GM06990 (cell line): ENCODE measurements at places on chromosomes 1 and 21.

DNA sequence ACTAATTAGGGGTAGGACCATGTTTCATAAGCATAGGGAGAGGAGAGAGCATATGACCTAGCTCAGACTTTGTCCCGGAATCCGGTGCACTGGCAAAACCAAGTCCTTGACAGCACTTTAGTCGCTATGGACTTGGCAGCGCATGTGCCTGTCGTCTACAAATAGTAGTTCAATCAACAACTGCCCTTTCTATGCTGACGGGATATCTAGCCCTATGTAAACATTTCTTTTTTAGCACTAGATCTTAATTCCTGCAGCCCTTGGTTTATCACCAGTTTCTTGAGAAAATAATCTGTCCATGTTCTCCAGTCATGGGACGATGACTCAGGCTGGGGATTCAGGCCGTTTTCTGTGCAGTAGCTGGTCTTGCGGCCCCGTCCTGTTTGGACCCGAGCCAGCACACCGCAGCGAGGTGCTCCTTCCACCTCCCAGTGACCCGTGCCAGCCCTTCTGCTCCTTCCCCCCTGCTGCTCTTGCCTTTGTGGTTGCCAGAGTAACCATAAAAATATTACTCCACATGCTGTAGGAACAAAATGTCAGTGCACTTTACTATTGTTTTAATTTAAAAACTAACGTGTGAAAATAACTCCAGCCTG lies 8.6 kb upstream of the MT1HL1 start:
- no peak for DNase-seq

DNA sequence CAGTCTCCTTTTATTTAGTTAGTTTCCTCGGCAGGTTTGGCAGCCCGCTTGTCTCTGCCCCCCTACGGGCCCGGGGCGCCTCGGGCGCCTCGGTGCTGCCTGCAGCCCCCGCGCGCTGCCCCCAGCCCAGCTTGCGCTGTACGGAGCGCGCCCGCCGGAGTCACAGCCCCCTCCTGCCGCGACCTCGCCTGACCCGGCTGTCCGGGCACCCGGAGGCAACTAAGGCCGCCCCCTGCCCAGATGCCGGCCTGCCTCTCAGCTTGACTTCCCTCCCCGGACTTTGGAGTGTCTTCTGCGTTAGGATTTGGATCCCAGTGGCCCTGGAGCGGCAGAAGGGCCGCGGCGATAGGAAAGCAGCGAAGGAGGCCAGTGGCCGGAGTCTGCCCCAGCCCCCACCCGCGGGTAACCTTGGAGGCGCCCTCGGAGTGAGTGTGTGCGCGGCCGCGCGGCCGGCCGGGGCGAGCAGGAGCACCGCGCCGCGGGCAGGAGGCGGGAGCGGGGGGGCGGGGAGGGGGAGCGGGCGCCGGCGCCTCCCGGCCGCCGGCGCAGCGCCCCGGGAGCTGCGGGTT lies 7.6 kb downstream of the CDKN2C start:
- DNase-seq, result peak; percentile 69

- peak; percentile 48 for DNase-seq
Observed at GRCh38 chr1:167899253-167899681, 14.7 kb downstream of the ADCY10 start.

- peak; percentile 62 for DNase-seq
Observed at GRCh38 chr1:21814241-21814918, 2.3 kb downstream of the LDLRAD2 start.

GRCh38 chr21:41470054-41470453 lies 37.9 kb downstream of the TMPRSS2 start:
- DNase-seq, result no peak

DNA sequence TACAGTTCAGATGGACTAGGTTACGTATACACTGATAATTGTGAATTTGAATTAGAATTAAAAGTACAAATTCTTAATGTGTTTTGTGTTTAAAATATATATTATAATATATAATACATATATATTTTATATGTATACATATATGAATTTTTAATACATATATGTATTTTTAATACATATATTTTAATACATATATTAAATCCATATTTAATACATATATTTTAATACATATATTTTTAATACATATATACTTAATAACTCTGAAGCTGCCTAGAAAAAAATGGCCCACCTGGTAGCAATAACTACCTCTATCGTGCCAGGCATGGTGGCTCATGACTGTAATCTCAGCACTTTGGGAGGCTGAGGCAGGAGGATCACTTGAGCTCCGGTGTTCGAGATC lies 179.1 kb upstream of the SAMSN1 start:
- DNase-seq, result no peak

GRCh38 chr1:88655685-88656299 lies 28.3 kb upstream of the PKN2 start:
- peak; percentile 5 for DNase-seq

DNA sequence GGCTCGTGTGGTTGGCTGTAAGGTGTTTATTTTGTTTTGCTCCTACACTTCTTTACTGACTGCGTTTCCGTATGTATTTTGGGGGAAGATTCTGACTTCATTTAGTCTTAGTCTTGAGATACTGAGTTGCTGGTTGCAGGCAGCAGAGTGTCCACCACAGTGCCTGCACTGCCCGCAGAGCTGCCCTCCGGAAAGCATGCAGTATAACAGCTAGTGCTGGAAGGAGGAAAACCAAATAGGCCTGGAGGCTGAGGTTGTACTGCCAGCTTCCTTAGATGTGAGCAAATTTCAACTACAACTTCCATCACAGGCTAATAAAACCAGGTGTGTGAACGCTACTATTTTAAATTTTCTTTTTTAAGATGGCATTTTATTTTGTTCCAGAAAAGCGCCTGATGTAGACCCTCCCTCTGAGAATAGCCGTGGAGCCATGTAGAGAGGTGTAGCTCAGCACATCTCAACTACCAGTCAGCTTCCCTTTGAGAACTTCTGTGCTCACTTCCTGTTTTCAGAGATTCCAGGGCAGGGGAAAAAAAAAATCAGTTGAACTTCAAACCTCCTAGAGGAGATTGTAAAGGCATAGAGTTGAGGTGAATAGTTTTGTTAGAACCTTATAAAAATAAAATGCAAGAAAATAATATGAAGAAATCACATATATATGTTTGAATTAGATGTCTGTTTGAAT lies 17.6 kb downstream of the LMO4 start:
- DNase-seq, result no peak

DNA sequence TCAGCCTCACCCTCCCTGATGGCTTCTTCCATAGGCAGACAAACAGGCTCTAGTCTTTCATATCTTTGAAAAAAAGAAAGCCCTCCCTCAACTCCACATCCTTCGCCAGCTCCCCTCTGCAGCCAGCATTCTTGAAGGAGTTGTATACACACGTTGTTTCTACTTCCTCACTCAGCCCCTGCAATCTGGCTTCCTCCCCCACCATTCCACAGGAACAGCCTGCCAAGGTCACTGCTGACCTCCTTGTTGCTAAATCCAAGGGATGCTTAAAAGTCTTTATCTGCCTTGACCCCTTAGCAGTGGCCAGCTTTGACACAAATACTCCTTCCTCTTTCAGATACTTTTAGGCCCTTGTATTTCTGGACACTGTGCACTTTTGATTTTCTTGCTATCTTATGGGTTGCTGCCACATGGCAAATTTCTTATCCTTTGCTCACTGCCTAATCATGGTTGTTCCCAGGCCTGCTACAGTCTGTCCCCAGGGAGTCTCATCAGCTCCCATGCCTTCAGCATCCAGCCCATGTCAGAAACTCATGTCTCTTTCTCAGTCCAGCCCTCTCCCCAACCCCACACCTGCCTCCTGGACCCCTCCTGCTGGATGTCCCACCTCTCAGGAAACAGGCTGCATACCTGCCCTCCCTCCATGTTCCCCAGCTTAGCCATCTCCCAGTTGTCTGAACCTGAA lies 8.3 kb downstream of the FAM229A start:
- DNase-seq, result no peak

DNA sequence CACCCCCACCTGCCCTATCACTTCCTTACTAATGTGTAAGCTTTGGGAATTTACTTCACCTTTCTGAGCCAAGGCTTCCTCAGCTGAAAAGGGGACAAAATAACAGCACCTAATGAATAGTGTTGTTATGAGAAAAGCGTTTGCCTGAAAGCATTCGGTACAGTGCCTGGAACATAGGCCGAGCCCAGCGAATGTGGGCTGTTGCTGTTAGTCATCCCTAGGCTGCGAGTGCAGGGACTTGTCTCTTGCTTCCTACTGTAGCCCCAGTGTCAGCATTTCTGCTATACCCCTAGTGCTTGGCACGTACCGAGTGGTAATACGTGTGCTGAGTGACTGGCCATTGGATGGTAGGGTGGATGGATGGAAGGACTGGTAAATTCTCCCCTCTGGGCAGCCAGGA lies 16.7 kb upstream of the KPNA6 start:
- DNase-seq, result no peak

DNA sequence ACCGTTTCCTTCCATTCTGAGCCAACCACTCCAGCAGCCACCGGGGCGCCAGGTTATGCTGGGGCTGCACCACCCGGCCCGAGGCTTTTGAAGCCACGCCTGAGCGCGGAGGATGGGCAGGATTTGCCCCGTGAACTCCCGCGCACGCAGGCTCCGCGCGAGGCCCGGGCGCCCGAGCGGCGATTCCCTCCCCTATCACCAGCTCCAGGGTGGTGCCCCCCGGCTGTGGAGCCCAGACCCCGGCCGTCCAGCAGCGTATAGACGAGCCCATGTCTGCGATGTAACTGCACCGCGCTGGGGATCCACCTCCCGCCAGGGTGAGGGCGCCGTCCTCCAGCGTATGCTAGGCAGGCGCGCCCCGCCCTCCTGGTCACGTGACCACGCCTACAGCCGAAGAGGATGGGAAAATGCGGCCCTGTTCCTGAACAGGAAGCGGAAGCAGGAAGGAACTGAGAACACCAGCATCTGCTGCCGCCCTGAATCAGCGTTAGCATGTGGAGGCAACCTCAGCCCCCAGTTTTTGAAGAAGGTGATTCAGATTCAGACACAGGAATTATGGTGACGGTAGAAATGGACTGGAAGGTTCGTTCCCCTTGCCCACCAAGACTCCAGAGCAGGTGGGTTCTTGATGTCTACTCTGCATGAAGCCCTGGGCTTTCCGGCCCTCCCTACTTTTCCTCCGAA lies 46.0 kb downstream of the VPS26C start:
- DNase-seq, result peak; percentile 92

GRCh38 chr21:30463713-30464112 lies 16.5 kb downstream of the KRTAP19-1 start:
- DNase-seq, result no peak

DNA sequence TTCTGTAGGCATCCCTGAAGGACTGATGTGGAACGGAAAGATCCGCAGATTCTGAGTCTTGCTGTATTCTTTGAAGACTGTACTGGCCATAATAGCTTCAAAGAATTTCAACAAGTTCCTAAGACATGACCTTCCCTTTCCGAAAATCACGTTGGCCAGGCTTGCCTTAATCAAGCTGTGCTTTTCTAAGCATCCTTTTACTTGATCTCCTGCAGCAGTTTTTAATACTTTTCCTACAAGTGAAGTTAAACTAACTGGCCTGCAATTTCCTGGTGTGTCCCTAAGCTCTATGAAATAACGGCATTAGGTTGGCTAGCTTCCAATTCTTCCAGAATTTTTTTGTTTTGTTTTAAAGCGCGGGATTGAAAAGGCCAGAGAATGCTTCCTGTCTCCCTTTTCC lies 40.3 kb downstream of the SPAG17 start:
- no peak for DNase-seq

GRCh38 chr1:203480525-203481084 lies 5.0 kb downstream of the PRELP start:
- DNase-seq, result no peak

GRCh38 chr1:228006034-228006785 lies 588 bp upstream of the WNT3A start:
- DNase-seq, result no peak

DNA sequence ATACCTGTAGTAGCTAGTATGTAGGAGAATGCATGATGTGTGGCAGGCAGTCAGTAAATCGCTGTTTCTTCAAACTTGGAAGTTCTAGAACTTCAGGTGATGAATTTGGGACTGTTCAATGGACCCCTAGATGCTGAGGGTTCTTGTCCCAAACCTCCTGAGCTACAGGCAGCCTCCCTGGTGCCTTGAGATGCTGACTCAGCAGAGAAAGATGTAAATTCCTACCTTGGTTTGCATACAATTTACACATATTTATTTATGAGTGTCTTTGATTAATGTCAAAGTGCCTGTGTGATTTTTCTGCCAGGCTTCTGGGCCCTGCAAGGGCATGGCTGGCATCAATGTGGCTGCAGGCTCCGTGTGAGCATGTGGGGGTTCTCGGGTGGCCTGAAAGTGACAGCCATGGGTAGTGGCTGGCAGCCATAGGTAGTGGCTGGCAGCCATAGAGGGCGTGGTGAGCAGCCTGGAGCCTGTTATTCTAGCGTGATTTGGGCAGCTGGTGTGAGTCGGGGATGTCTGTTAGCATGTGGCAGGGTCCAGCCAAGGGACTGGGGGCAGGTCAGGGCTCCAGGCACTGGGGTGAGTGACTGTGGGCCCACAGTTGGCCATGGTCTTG lies 13.2 kb upstream of the POU3F1 start:
- no peak for DNase-seq

DNA sequence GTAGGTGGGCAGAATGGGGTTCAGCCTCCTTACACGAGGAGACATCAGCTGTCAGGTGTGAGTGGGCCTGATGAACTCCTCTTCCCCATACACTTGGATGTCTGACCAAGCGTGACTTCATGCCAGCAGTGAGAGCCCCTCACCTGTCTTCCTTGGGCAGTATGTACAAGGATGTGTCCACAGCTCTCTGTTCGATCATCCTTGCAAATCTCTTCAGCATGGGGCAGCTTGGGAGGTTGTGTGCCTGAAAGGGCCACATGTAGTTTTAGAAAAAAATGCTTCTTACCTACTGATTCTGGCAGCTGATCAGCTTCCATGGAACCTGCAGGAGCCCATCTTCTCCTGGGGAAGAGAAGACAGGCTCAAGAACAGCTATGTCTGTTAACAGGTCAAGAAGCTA lies 18.0 kb downstream of the ACP6 start:
- DNase-seq, result no peak

GRCh38 chr1:222165629-222166028 lies 382.3 kb downstream of the HHIPL2 start:
- no peak for DNase-seq

DNA sequence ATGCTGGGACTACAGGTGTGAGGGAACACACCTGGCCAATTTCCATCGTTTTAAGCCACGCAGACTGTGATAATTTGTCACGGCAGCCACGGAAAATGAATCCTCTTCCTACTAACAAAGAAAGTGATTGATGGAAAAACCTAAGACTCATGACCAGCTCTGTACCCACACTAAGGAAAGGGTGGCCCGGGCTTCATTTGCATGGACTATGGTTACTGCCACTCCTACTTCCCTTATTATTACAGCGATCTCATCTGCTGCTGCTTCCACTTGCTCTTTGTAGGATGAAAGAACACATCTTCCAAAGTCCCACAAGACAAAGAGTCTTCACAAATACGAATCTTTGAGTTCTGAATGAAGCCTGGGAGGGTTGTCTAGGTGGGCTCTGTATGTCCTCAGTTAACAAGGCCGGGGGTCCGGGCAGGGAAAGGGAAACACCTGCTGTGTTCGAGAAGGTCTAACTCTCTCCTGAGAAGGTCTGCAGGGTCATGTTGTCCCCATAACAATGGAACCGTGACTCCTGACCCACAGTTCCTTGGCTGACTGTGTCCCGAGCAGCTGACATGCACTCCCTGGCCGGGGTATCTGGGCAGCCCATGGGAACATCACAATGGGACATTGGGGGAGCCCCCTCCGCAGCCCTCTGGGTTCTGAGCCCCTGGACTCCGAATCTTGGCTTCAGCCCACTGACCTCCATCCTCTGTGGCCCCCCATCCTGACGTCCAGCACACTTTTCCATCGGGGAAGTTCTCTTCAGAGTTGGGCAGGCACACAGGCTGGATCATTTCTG lies 13.3 kb upstream of the TFF1 start:
- DNase-seq, result no peak

GRCh38 chr1:50812346-50812745 lies 147.7 kb downstream of the FAF1 start:
- no peak for DNase-seq
